ENCODE measurements at places on chromosomes 1 and 21.

DNA sequence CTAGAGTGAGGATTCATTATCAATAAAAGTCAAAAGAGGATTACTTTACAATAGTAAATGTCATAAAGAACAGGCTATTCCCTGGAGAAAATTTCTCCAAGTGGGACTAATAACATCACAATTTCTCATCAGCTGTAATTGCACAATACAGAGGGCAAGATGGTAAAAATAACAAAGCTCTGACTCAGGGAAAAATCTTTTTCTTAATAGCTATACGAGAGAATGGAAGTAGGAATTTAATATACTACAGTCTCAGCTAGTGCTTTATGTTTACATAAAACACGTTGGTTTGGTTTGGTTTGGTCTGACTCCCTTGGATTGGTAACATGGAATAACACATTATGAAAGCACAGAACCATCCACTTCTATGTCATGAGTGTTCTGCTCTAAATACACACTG is 397.6 kb downstream of the LRRIQ3 start:
- DNase-seq, result no peak

DNA sequence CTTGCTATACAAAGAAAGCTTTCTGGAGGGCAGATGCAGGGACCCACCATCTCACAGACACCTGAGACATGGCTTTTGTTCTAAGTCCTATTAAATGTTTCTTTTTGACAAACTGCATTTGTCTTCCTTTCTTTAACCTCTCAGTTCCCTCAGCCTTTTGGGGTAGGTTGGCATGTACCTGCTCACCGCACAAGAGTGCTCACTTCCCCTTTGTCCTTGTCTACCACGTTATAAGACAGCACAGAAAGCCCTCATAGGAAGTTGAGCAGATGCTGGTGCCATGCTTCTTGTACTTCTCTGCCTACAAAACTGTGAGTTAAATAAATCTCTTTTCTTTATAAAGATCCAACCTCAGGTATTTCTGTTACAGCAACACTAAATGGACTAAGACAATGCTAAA is 31.9 kb upstream of the RGS21 start:
- DNase-seq, result no peak

DNA sequence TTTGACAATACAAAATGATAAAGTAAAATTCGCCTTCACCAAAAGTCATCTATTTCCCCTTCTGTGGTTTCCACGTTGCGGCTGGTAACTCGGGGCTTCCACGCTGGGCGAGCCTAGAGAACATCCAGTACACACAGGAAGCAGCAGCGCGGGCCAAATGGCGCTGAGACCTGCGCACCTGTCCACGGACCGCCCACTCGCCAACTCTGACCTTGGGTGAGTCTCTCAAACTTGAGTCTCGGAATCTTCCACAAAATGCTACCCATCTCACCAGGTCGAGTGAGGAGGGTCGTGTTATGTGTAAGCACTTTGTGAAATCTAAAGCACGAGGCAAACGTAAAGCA is 820 bp upstream of the TTF2 start:
- peak; percentile 57 for DNase-seq

DNA sequence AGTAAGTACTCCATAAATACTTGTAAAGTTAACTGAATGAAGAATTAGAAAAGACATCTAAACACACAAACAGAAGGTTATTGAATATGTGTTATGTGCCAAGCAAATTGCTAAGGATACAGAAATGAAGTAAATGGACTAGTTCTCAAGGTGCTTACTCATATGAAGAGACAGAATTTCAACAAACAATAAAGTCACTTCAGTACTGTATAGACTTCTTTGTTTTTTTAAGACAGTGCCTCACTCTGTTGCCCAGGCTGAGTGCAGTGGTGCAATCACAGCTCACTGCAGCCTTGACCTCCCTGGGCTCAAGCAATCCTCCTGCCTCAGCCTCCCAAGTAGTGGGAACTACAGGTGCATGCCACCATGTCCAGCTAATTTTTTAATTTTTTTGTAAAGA is 57.3 kb downstream of the SERBP1 start:
- no peak for DNase-seq

DNA sequence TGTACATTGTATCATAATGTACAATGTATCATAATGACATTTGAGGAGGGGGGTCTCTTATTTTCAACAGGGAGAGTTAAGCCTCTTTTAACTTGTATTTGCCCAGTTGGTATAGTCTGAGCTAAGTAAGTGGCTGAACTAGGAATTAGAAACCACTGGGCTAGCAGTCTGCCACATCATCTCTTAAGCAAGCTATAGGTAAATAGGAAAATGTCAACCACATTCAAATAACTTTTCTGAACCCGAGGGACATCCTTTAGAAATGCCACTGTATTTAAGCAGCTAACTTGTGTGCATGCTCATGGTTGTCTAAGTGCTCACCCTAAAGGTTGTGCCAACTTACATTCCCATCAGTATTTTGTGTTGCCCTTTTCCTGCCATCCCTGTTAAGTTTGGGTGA is 35.5 kb upstream of the ASB17 start:
- no peak for DNase-seq

DNA sequence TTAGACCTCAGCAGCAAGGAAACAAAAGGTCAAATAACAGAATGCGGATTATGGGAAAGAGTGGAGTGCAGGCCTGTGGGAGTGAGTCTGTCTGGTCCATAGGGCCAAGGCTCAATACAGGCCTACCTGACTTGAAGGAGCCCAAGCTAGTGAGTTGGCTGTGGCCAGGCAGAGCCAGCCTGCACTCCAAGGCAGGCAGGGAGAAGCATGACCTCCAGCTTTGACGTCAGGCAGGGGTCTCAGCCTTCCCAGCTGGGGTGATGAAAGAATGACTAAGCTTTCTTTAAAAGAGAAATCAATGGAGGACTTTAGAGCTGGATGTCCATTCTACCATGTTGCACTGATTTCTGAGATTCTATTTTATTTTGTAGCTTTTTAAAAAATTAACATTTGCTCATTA is 62.8 kb downstream of the RHOU start:
- DNase-seq, result no peak

DNA sequence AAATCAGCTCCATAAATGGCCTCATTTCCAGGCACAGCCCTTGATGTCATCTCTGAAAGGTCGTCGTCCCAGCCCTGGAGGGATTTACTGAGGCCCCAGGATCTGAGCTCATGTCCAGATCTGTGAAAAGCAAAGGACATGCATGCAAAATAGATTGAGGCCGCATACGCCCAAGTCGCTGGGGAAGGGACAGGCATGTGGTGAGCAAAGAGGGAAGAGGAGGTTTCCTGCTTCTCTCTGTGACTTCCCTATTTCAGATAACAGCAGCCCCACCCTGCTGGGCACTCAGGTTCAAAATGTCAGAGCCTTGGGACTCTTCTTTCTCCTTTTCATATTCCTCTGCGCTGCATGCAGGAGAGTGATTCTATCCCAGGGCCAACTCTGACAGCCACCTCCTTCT is 197.2 kb downstream of the ADSS2 start:
- no peak for DNase-seq

DNA sequence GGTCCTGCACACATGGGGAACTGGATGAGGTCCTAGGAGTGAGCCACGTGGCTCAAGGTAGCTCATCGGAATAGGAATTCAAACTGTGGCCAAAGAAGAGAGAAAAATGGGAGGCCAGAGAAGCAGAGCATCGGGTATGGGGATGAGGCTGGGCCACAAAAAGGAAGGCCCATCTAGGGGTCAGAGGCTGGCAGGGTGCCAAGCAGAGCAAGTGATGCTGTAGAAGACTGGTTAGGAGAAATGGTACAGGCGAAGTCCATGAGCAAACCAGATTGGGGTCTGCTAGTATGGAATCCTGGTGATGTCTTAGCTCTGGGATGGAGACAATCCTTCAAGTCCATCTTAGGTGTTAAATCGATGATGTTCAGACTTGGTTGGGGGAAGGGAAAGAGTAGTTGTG is 68.0 kb downstream of the TEX35 start:
- no peak for DNase-seq

DNA sequence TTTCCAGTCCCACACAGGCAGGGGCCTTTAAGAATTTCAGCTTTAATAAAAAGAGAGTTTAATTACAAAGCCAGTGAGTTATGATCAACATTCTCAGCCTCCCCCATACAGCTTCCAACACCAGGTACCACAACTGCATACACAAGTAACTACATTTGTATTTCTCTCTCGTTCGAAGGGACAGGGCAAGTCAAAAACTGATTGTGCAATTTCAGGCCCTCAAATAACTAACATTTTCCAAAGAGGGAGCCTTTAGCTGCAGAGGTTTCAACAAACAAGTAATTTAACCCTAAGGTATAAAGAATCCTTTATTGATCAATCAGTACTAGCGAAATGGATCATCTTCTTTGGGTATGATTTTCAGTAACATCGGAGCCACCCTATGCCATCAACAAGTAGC is 142.4 kb downstream of the ZNF281 start:
- DNase-seq, result no peak

GRCh38 chr1:3459940-3460671 is 5.6 kb downstream of the ARHGEF16 start:
- no peak for DNase-seq

GRCh38 chr1:210489491-210489890 is 160.8 kb downstream of the HHAT start:
- no peak for DNase-seq

- DNase-seq, result no peak
Measured at GRCh38 chr1:206591226-206591625, 21.0 kb downstream of the EIF2D start.

- DNase-seq, result no peak
Measured at GRCh38 chr1:41363591-41364320, 2.5 kb downstream of the FOXO6 start.

GRCh38 chr21:41405321-41405720 is 20.7 kb upstream of the MX1 start:
- DNase-seq, result no peak

DNA sequence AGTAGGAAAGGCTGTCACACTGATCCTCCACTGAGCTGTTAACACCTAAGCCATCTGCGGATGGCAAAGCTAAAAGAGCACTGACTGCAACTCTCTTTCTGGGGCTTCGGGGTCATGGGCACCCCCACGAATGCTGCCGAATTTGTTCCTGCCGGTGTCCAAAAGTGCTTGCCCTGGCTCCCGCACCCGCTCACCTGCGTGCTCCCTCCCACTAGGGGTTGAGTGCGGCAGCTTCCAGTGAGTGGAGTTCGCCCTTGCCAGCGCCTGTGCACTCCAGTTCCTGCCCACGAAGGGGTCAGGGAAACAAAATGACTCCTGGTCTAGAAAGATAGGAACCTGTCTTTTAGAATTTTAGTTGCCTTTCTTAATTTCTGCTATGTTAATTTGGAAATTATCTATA is 78.7 kb downstream of the IFI44 start:
- no peak for DNase-seq

DNA sequence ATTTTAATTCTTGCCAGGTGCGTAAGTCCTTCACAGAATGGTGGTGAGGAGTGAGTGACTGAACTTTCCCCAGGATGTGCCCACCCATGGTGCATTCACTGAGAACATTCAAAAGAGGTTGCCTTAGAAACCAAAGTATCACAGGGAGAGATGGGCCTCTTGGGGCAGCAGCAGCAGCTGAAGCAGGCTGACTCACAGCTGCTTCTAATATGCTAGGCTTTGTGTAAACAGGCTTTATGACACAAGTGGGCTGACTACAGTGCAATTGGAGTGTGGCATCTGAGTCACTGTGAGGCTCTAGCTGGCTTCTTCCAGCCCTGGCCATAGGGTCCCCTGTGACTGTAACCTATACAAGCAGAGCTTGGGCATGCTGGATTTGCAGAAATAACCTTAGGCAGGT is 12.6 kb downstream of the PIGP start:
- DNase-seq, result no peak

GRCh38 chr21:36395353-36396111 is 10.3 kb downstream of the CHAF1B start:
- DNase-seq, result no peak

GRCh38 chr1:154873321-154873950 is 3.4 kb upstream of the KCNN3 start:
- no peak for DNase-seq

DNA sequence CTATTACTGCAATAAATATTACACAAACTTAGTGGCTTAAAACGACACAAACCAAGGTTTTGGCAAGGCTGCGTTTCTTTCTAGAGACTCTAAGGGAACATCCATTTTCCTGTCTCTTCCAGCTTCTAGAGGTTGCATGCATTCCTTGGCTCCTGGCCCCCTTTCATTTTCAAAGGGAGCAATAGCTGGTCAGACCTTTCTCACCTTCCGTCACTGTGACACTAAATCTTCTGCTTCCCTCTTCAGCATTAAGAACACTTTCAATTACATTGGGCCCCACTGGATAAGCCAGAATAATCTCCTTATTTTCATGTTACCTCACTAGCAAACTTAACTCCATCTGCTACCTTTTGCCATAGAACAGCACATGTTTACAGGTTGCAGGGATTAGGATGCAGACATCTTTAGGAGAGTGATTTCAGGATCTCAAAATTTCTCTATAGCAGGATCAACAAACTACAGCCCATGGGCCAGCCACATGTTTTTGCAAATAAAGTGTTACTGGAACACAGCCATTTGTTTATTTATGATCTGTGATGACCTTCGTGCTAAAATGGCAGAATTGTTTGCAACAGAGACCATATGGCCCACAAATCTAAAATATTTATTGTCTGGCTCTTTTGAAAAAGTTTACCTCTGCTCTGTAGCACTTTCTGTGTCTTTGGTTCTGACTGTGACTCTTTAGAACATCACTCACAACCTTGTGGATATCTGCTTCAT is 221.5 kb upstream of the SGIP1 start:
- DNase-seq, result no peak

GRCh38 chr1:30901798-30902581 is 6.6 kb downstream of the SDC3 start:
- DNase-seq, result no peak

DNA sequence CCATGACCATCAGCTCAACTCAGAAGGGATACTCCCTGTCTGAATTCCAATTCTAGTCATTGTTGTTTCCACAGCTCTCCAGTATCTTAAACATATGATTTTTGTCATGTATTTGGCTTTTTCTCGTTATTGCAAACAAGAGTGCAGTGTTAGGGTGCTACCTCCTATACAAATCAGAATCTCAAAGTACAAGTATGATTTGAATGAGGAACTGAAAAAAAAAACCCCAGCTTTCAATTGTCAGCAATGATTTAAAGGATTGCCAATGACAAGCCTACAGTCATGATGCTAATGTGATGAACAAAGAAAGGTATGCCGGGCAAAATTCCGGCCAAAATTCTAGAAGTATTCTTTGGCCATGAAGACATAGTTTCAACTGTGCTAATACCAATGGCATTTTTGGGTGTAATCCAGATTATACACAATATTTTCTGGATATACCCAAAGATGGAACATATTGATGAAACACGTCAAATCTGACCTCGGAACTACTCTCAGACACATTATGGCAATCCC is 14.9 kb downstream of the TMEM35B start:
- no peak for DNase-seq

All from memory B cell (primary cell).